ENCODE measurements at places on chromosomes 6 and 20. TPM values are rescaled to one million over a fixed set of nuclear protein-coding genes. Genes with fewer than 3 reads are reported as not detected.

RHAG gene
- not detected for total RNA-seq

GLP1R gene
- total RNA-seq, result not detected

PTCRA gene
- total RNA-seq, result not detected

PLA2G7 gene
- total RNA-seq, result 0.56 TPM

SYNE1 gene
- total RNA-seq, result 462 TPM

- H3K36me3 ChIP-seq, result peaks cover 2% of the 10 kb centered on the region
- H3K27me3 ChIP-seq, result no peaks in the 10 kb centered on the region
- H3K4me1 ChIP-seq, result no peaks in the 10 kb centered on the region
- no peak overlapping the region for H3K27ac ChIP-seq
These were observed 95.4 kb upstream of the TMEM181 start for GRCh38 chr6:158464483-158464882.

DNA sequence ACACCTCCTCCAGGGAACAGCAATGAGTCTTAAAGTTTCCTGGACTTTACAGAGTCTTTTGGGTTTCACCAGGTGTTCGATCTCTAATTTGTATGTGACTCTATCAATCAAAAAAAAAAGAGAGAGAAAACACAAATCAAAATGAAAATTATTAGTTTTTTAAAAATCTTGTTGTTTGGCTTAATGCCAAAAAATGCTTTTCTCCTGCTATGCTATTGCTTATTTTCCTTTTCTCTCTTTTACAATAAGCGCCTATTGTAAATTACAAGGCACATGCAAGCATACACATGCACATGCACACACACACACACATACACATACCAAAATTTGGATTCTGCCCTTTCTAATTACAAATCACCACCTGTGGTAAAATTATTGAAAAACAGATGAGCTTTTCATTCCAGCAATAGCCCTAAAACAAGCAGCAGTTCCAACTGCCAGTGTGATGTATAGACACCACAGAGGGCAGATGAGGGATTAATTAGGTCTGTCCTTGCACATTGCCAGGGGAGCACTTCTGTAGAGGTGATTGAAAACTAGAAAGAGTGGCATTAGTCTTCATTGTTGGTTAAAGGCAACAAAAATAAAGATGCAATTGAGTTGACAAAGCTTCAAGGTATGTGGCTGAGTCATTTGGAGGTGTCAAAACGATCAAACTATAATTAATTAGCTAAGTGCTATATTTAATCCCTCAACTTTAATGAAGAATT, 631.7 kb downstream of the TFAP2B start:
- H3K27me3 ChIP-seq, result no peaks in the 10 kb centered on the region
- no peak overlapping the region for H3K4me3 ChIP-seq
- H3K27ac ChIP-seq, result no peak overlapping the region
- H3K4me1 ChIP-seq, result no peaks in the 10 kb centered on the region
- no peak for DNase-seq

GRCh38 chr6:32298632-32299336, 72.9 kb downstream of the TSBP1 start:
- H3K27ac ChIP-seq, result no peak overlapping the region
- no peaks in the 10 kb centered on the region for H3K27me3 ChIP-seq
- H3K4me1 ChIP-seq, result no peaks in the 10 kb centered on the region
- no peaks in the 10 kb centered on the region for H3K36me3 ChIP-seq

DNA sequence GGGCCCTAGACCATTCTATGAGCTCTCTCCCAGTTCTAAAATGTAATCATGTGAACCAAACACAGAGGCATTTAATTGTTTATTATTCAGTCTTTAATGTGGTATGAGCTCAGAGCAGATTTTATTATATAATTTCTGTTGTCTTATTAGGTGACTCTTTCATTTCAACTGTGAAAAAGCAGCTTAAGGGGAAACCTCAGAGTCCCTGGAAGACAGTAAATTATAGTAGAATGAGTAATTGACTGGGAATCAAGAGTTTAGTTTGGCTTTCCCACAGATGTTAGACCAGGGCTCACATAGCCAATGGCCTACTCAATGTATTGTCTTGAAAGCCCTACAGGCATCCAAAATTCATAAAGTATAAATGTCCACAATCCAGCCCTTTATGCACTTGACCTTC, 390.4 kb upstream of the SLC35B3 start:
- no peak overlapping the region for H3K4me3 ChIP-seq
- H3K27me3 ChIP-seq, result no peaks in the 10 kb centered on the region
- H3K27ac ChIP-seq, result no peak overlapping the region
- H3K4me1 ChIP-seq, result no peaks in the 10 kb centered on the region

DNA sequence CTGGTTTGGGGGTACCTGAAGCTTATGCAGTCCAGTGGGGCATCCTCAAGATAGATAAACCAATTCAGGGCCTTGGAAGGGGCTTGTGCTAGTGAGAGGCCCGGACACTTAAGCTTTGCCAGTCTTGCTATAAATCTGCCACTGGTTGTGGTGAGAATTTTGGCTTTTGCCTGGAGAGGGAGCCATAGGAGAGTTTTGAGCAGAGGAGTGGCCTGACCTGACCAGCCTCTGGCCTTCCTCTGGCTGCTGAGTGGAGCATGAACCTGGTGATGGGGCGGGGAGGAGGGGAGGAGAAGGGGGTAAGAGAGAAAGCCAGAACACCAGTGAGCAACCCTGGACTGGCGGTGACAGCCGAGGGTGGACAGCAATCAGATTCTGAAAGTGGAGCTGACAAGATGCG, 7.1 kb downstream of the TMEM74B start:
- no peaks in the 10 kb centered on the region for H3K4me1 ChIP-seq
- no peak overlapping the region for H3K27ac ChIP-seq
- no peak overlapping the region for H3K4me3 ChIP-seq
- H3K27me3 ChIP-seq, result no peaks in the 10 kb centered on the region
- no peak for DNase-seq

DNA sequence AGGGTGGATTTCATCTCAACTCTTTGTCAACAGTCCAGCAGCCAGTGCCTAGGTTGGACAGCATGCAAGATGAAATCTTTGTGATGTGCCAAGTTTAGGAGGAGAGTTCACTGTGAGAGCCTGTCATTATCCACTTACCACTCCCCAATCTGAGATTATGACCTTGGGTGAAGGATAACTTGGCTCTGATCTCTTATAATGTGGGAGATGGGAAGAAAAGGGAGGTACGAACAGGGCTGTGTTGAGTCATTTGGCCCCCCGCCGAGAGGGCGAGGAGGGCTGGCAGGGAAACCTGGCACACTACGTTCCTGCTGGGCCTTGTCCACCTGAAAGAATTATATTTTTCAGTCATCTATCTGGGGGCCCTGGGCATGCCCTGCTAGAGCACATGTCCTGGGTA, 35.8 kb downstream of the LAMA4 start:
- H3K27me3 ChIP-seq, result no peaks in the 10 kb centered on the region
- no peaks in the 10 kb centered on the region for H3K36me3 ChIP-seq
- H3K4me1 ChIP-seq, result peaks cover 13% of the 10 kb centered on the region
- no peak for DNase-seq
- H3K4me3 ChIP-seq, result no peak overlapping the region

GRCh38 chr6:97669191-97670031, 386.4 kb upstream of the MMS22L start:
- no peak overlapping the region for H3K27ac ChIP-seq
- H3K36me3 ChIP-seq, result no peaks in the 10 kb centered on the region
- H3K4me1 ChIP-seq, result peaks cover 6% of the 10 kb centered on the region
- DNase-seq, result no peak

- no peak overlapping the region for H3K27ac ChIP-seq
- no peak overlapping the region for H3K4me3 ChIP-seq
- no peaks in the 10 kb centered on the region for H3K27me3 ChIP-seq
- no peak for DNase-seq
- H3K36me3 ChIP-seq, result no peaks in the 10 kb centered on the region
These were observed 12.5 kb downstream of the CRYBG1 start for GRCh38 chr6:106372838-106373501.

DNA sequence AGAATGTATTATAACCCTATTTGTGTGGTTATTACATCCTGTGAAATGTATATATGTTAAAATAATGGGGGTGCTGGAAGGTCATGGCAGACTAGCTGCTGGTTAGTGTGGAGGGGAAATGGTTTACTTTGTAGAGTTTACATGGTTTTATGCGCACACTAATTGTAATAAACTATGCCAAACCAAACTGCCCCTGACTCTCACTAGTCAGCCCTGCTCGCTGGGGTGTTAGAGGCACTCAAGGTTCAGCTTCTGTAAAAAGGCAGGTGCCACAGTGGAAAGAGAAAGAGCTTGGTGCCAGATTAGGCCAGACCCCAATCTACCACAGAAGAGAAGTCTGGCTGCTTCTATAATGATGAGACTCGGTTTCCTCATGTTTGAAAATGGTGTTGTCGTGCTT, 52.7 kb downstream of the GOPC start:
- DNase-seq, result no peak
- peaks cover 12% of the 10 kb centered on the region for H3K4me1 ChIP-seq
- no peaks in the 10 kb centered on the region for H3K27me3 ChIP-seq
- peak overlapping the region; percentile 11 for H3K27ac ChIP-seq
- no peak overlapping the region for H3K4me3 ChIP-seq

- peaks cover 33% of the 10 kb centered on the region for H3K4me1 ChIP-seq
- no peak overlapping the region for H3K27ac ChIP-seq
- H3K4me3 ChIP-seq, result no peak overlapping the region
- no peaks in the 10 kb centered on the region for H3K36me3 ChIP-seq
These were observed 72.1 kb downstream of the MAP3K5 start for GRCh38 chr6:136720045-136720770.
